ENCODE measurements at places on chromosomes 5 and 9.

GRCh38 chr9:7119612-7120011, 361.8 kb downstream of the KDM4C start:
- DNase-seq: no peak

- DNase-seq: no peak
These were observed 198.7 kb downstream of the SEMA6A start for GRCh38 chr5:116375926-116376325.

DNA sequence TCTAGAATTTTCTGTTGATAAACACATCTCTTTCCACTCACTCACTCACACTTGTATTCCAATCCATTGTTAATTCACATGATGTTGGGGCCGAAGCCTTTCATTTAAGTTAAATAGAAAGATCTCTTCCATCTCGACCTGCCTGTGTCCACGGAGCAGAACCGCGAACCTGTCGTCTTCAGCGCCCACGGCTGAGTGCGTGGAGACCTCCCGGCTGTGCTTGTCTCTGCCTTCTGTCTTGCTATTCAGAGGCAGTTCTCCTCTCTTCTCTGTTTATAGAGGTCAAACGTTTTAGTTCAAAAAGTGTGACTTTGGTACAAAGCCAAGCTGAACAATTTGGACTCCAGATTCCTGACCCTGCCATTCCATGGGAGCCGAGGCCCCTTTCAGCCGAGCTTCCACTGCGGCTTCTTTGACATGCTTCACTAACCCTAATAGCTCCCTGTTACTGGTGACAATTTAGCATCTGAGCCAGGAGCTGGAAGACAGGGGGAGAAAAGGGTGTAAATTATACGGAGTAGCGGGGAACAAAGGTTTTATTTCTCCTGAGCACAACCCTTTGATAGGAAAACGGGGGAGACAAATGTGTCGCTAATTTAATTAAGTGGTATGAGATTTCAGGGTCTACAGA, 314.4 kb upstream of the IRX4 start:
- no peak for DNase-seq

- no peak for DNase-seq
These were observed 4.9 kb upstream of the KIF4B start for GRCh38 chr5:155008669-155009068.

DNA sequence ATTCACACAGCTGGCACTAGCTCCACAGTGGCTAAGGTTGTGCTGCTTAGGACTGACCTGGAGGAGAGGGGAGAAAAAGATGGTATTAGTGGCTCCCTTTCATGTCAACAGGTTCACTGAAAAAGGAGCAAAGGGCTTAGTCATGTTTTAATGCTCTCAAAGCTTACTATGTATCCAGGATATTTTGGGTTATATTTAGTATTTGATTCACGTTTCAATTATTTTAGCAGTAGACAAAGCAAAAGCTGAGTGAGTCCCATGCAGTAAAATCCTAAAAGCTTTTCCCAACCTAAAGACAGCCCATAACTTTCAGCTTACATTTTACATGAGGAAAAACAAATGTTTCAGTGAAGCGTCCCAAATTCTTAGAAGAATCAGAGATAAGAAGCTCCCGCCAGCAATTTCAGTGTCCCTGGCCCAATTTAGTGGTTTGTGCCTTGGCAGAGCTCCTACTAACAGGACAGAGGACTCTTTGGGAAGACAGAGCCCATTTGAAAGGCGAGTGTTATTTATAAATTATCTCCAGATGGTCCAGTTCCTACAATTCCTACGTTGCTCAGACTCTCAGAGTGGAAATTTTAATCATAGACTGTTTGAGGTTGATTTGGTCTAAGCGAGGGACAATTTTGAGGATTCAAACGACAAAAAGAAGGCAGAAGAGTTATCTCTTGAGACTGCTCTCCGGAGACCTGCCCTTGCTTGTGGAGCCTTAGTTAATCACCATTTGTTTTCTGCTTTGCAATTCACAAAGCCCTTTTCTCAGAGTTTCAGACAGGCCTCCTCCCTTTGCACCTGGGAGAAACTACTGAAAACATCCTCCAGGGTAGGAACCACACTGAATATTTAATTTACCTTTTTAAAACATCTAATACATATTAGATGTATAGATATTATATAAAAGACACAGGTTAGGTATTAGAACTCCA, 225.0 kb upstream of the ANKRD55 start:
- DNase-seq: no peak
